Lower leg skin (tissue), 4 donors: ENCODE measurements at places on chromosomes 6 and 20.

DNA sequence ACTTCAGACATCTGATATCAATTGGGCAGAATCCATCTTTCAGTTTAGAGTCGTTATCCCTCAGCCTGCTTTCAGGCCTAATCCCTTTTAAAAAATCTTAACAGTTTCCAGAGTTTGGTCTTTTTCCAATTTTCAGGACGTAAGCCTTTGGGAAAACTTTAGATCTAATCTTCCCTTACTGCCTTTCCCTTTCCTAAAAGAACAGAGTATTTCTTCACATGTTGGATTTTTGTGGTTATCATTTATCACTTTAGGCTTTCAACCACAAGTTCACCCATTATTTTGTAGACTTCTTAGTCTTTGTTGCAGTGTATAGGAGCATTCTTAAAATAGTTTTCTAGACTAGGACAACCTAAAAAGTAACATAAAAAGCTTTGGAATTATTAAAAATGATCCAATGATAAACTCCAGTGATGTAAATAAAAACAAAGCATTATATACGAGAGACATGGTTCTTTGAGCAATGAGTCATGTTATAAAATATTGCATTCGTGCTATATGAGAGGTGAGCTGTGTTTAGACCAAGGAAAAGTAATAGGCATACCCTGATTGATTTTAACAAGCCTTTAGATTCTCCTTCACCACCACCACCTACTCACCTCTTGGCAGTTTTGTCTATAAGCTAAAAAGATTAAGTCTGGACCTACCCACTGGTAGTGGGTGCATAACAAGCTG is 90.4 kb upstream of the MCHR2 start:
- DNase-seq: no peak

- no peak for DNase-seq
These were observed 310.3 kb downstream of the EYA4 start for GRCh38 chr6:133551436-133551835.

- no peak for DNase-seq
These were observed 50.7 kb downstream of the LRRC1 start for GRCh38 chr6:53845280-53846195.

GRCh38 chr6:24883618-24884017 is 52.1 kb downstream of the RIPOR2 start:
- DNase-seq: no peak

DNA sequence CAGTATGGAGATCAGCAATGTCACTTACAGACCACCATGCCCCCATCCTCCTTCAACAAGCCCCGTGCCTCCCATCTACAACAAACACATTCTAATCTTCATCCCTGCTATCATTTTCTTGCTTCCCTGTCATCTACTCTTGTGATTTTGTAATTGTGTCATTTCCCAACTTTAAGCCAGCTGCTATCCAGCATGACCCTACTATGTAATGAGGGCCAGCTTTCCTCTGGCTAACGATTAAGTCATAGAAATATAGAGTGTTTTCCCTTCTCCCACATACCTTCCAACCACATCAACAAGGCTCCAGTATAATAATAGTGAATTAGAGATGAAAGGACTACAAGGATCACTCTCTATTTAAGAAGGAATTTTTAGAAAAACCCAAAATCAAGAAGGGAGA is 607.0 kb downstream of the TENT5A start:
- DNase-seq: no peak
